ENCODE measurements at places on chromosomes 1 and 21.
A peak's percentile ranks its signal among the peaks of the same experiment; 100 is the strongest.

- no peak for DNase-seq
- no peak overlapping the region for H3K27ac ChIP-seq
- H3K36me3 ChIP-seq: no peaks in the 10 kb centered on the region
- H3K4me1 ChIP-seq: no peaks in the 10 kb centered on the region
These were observed 55.7 kb downstream of the ADSS2 start for GRCh38 chr1:244395965-244396364.

DNA sequence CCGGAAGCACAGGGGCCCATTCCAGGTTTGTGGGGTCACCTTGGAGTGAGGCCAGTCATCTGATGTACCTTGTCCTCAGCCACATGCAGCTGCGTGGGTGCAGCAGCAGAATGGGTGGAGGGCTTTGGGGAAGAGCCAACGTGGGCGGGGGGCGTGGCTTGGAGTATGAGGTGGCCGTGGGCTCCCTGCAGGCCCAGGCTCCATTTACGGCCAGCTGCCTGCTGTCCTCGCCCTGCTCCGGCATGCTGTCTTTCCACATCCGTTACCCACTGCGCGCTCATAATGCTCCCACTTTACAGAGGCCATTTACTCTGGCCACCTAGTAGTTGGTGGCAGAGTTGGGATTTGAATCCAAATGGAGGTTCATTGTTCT lies 27.8 kb upstream of the TINAGL1 start:
- H3K4me1 ChIP-seq: peaks cover 7% of the 10 kb centered on the region
- no peak overlapping the region for H3K27ac ChIP-seq
- DNase-seq: peak; percentile 73
- H3K4me3 ChIP-seq: no peak overlapping the region

- no peak for DNase-seq
- no peak overlapping the region for H3K27ac ChIP-seq
- H3K4me3 ChIP-seq: no peak overlapping the region
- no peaks in the 10 kb centered on the region for H3K4me1 ChIP-seq
- H3K27me3 ChIP-seq: no peaks in the 10 kb centered on the region
These were observed 126.9 kb upstream of the GRIK3 start for GRCh38 chr1:37161171-37161570.

DNA sequence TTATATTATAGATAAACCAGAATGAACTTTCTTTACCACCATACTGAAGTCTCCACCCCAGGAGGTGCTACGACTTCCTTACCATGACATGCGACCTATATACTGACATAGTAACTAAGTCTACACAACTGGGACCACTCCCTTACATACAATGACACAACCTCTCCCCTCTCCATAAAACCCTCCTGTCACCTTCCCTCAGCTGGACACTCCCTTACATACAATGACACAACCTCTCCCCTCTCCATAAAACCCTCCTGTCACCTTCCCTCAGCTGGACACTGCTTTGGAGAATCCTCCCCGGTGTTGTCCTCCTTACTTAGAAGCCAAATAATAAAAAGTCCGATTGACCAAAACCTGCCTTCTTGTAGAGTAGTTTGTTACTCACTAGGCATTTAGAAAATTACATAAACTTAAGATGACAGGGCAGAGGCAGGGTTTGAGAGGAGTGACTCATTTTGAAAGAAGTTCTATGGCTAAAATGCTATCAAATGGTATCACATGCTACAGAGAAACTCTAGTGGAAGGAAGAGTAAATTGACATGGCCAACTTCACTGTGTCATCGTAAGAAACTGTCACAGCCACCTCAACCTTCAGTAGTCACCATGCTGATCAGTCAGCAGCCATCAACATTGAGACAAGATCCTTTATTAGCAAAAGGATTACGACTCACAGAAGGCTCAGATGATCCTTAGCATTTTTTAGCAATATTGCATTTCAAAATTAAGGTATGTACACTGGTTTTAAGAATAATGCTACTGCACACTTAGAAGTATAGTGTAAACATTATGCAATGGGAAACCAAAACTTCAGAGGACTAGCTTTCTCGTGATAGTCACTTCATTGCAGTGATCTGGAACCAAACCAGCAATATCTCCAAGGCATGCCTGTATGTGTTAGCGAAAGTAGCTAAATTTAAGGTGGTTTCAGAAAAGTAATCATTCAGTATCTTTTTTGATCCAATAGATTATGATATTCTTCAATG lies 56.4 kb downstream of the AHCTF1 start:
- peaks cover 14% of the 10 kb centered on the region for H3K4me1 ChIP-seq
- no peak overlapping the region for H3K4me3 ChIP-seq
- peak overlapping the region; percentile 64 for H3K27ac ChIP-seq
- peak; percentile 83 for DNase-seq

- peak overlapping the region; percentile 90 for H3K4me3 ChIP-seq
- peaks cover 9% of the 10 kb centered on the region for H3K36me3 ChIP-seq
- no peak overlapping the region for H3K27ac ChIP-seq
- no peaks in the 10 kb centered on the region for H3K27me3 ChIP-seq
These were observed 1.9 kb downstream of the UTP25 start for GRCh38 chr1:209829716-209830115.

GRCh38 chr21:35927262-35927661 lies 133.1 kb downstream of the SETD4 start:
- H3K36me3 ChIP-seq: no peaks in the 10 kb centered on the region
- DNase-seq: no peak
- no peaks in the 10 kb centered on the region for H3K27me3 ChIP-seq
- no peak overlapping the region for H3K4me3 ChIP-seq

- H3K27me3 ChIP-seq: no peaks in the 10 kb centered on the region
- H3K4me1 ChIP-seq: no peaks in the 10 kb centered on the region
- H3K4me3 ChIP-seq: no peak overlapping the region
- no peak overlapping the region for H3K27ac ChIP-seq
These were observed 112.1 kb downstream of the DTL start for GRCh38 chr1:212147581-212148033.

DNA sequence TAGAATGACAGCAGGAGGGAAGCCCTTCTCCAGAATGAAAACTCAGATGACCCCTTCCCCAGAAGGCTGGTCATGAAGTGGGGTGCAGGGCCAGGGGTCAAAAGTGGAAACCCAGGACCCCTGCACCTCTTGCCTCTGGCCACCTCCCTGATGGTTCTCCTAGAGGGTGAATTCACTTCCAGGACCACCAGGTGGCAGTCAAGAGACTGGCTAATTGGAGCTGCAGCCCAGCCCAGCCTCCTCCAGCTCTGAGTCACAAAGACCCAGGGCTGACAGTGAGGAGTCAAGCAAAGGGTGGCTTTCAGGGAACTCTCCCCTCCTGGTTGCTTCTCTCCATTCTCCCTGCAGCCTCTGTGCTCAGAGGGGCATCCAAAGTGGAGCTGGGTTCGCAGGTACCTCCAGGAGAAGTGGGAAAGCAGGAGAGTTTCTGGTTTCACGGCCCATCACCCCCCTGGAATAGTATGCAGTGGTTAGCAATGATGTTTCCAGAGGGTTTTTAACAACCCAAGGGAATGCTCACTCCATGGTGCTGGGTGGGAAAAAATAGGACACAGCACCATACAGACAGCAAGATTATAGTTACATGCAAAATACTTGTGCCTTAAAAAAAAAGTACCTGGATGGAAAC lies 6.1 kb upstream of the EPHB2 start:
- no peak overlapping the region for H3K4me3 ChIP-seq
- peak; percentile 76 for DNase-seq

GRCh38 chr1:244329591-244330317 lies 122.0 kb downstream of the ADSS2 start:
- no peak for DNase-seq
- H3K36me3 ChIP-seq: no peaks in the 10 kb centered on the region
- no peak overlapping the region for H3K4me3 ChIP-seq
- no peaks in the 10 kb centered on the region for H3K4me1 ChIP-seq
- no peak overlapping the region for H3K27ac ChIP-seq

- H3K27ac ChIP-seq: no peak overlapping the region
- H3K27me3 ChIP-seq: no peaks in the 10 kb centered on the region
- H3K36me3 ChIP-seq: no peaks in the 10 kb centered on the region
These were observed 61.4 kb upstream of the KIRREL1 start for GRCh38 chr1:157932069-157932468.

DNA sequence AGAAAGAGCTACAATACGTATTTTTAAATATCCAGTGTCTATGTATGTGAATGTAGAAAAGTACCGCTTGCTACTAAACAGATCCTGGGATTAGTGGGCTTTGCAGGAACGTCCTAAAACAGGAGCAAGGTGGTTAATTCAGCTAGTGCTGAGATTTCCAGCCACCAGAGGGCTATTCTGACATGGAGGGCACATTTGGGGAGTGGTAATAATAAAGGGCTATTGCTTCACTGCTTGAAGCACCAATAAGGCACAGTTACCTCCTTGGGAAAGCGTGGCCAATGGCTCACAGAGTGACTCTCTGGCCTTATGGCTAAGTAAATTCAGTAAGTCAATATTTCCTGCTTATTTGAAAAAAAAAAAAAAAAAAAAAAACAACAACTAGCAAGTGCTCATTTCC lies 152.4 kb downstream of the GABPA start:
- DNase-seq: no peak
- H3K4me1 ChIP-seq: no peaks in the 10 kb centered on the region

GRCh38 chr1:247335882-247336281 lies 4.2 kb upstream of the ZNF496 start:
- H3K36me3 ChIP-seq: no peaks in the 10 kb centered on the region
- DNase-seq: no peak
- no peaks in the 10 kb centered on the region for H3K27me3 ChIP-seq

- H3K4me1 ChIP-seq: no peaks in the 10 kb centered on the region
- H3K36me3 ChIP-seq: no peaks in the 10 kb centered on the region
- DNase-seq: no peak
These were observed 79.8 kb downstream of the DDX20 start for GRCh38 chr1:111835514-111835913.

DNA sequence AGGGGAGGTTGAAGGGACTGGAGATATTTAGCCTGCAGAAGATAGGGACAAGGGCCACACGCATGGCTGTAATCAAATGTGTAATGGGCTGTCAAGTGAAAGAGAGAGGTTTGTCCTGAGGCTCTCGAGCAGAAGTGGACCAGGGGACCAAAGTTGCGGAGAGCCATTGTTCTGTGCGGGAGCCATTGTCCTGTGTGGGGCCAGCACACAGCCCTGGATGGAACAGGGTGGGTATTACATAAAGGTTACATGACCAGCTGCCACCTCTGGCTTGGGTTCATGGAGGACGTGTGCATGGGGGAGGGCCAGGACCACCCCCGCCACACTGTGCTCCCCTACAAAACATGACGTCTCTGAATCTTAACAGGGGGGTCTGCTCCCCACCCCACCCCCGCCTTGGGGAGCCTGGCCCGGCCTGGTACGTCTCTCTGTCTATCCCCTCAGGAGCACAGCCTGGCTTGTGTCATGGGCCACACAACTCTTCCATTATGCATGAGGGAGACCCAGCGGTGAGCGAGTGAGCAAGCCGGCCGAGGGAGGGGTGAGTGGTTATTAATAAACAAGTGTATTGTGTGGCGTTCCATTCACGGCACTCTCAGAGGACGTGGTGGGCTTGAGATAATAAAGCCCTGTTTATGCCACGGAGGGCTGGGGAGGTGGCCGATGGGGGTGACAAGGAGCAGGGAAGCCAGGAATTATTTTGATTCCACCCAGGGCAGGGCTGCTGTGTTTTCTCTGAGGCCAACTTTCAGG lies at the start of gene NFASC:
Gene NFASC, plus strand, starts transcription at position 703 of the 753 bp plus-strand sequence. CDS start 73,454 bp downstream, outside the sequence.
- no peak within 1 kb of the TSS for H3K27ac ChIP-seq
- H3K4me1 ChIP-seq: no peaks in the 10 kb centered on the region
- no peak within 1 kb of the TSS for H3K4me3 ChIP-seq
- no peak for DNase-seq
- no peaks in the 10 kb centered on the region for H3K27me3 ChIP-seq
- H3K36me3 ChIP-seq: no peaks in the 10 kb centered on the region

DNA sequence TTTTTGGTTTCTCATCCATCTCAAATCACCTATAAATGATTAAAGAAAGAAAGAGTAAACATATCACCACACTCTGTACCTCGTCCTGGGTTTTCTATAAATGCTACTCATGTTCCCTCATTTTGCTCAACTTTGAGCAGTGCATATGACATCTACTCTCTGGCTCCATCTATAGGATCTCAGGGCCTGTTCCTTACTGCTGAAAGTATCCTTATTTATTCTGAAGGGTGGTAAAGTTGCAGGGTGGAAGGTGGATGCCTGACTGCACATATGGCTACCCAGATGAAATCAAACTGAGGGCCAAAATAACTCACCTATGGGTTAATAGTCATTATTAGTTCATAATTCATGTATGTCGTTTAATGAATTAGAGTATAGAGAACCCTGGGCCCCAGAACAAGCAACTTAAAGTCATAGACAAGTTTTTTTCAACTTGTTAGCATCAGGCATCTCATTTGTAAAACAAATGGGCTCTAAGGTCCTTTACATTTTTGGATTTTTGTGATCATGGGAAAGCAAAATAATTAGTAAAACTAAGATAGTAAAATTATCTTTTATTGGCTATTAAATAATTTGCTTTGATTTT lies 46.5 kb downstream of the NCF2 start:
- no peak overlapping the region for H3K4me3 ChIP-seq
- H3K27ac ChIP-seq: no peak overlapping the region
- H3K36me3 ChIP-seq: peaks cover 11% of the 10 kb centered on the region
- H3K4me1 ChIP-seq: no peaks in the 10 kb centered on the region
- no peaks in the 10 kb centered on the region for H3K27me3 ChIP-seq

- DNase-seq: no peak
- H3K36me3 ChIP-seq: no peaks in the 10 kb centered on the region
- no peaks in the 10 kb centered on the region for H3K4me1 ChIP-seq
- no peak overlapping the region for H3K4me3 ChIP-seq
These were observed 82.6 kb upstream of the BRINP3 start for GRCh38 chr1:190560161-190560681.

DNA sequence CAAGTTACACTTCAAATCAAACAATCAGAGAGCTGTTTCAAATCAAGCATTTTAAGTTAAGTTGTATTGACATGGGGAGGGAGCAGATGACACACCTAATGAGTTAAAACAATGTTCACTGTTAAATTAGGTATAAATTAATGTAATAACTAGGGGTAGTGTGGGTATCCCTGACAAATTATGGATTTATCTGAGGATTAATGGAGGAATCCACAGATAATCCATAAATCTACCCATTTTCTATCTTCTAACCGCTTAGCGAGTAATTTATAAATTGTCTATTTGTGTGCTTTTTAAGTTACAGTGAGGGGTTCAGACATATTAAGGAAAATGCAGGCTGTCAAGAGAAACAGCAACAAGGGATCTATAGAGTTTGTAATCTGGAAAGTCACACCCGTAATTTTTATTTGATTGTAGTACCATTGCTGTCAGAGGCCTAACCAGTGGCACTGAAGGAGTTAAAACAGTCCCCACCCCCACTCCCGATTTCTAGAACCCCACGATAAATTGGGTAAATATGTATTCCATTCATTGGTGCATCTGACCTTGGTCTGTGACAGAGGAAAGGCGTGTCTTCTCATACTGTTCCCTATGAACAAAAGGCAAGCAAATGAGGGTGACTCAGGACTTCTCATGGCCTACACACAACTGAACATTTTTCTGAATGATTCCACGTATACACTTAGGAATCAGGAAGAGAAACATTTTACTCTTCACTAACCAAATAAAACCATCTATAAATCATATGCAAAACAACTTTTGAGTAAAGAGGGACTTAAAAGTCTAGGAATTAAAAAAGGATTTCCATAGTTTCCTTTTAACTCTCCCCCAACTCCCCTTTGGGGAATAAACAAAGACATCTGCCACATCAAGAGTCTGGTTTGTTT lies 7.4 kb downstream of the IRF2BP2 start:
- H3K36me3 ChIP-seq: peaks cover 5% of the 10 kb centered on the region
- DNase-seq: peak; percentile 96
- H3K27me3 ChIP-seq: no peaks in the 10 kb centered on the region
- H3K4me3 ChIP-seq: no peak overlapping the region

Data from fibroblast of lung (primary cell).